HEK293T (cell line): ENCODE measurements at places on chromosomes 2 and 18.
A peak's percentile ranks its signal among the peaks of the same experiment; 100 is the strongest.

- DNase-seq: no peak
Measured at GRCh38 chr2:208346756-208347155, 59.8 kb upstream of the PTH2R start.

GRCh38 chr2:102387763-102388546 lies 32.4 kb downstream of the IL18R1 start:
- DNase-seq: no peak

DNA sequence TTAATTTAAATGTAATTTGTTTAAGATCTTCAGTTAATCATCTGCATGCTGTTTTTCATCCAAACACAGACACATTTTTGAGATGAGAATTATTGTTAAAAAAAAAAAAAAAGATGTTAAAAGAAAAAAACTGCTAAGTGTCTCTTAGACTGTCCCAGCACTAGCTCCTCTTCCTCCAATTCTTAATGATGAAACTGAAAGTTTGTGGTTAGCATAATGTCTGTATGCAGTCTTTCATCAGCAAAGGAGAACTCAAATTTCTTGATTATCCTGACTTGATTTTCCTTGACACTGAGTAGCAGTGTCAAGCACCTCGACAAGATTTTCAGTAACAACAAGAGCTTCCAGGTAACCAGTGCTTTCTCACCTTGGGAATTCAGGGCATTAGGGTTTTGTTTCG lies 274.4 kb downstream of the LRRTM1 start:
- no peak for DNase-seq

- no peak for DNase-seq
Measured at GRCh38 chr2:62550461-62550860, 44.5 kb upstream of the TMEM17 start.

GRCh38 chr2:66109419-66109818 lies 325.5 kb upstream of the MEIS1 start:
- DNase-seq: no peak

DNA sequence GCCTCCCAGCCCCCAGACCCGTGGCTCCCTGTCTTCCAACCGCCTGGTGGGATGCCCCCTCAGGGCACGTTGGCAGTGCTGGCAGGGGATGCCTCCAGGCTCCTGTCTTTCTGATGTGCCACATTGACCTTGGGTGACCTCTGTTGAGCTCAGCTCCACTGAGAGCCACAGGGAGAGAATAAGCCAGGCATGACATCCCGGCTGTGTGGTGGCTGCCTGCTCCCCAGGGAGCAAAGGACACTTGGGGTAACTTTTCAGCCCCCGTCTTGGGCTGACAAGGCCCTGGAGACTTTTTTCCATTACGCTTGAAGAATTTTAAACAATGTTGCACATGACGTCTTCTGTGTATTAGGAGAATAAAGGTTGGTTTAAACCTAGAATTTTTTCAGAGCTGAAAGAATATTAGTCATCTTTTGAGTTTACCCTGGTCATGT lies 246.0 kb downstream of the TSN start:
- DNase-seq: no peak

- no peak for DNase-seq
Measured at GRCh38 chr2:240576436-240577205, 8.3 kb downstream of the RNPEPL1 start.

DNA sequence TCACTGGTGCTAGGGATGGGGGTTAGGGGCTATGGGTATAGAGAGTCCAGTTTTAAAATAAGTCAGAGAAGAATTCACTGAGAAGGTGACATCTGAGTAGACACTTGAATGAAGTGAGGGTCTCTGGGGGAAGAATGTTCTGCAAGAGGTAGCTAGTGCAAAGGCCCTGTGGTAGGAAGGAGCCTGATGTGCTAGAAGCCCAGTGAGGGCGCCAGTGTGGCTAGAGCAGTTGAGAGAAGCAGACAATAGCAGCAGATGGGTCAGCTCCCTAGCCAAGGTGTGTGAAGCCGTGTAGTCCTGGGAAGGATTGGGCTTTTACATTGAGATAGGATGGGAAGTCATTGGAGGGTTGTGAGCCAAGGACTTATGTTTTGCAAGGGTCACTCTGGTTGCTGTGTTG lies 105.8 kb upstream of the PELI1 start:
- DNase-seq: no peak

DNA sequence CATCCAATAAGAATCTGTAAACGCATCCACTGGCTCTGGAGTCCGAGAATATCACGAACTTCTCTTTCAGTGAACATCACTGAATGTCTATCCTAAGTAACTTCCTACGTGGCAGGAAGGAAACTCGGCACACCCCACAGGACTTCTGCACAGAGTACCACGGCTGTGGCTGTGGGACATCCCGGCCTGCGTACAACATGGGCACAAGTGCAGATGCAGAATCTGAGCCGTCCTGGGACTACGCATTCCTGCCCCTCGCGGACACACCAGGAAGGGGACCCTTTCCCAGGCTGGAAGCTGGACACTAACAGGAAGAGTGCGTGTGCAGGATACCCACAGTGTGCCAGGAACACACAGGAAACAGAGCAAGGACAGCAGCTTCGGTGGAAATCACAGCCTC lies 60.6 kb downstream of the ZNF516 start:
- no peak for DNase-seq

GRCh38 chr18:56389190-56389589 lies 249.2 kb downstream of the TXNL1 start:
- no peak for DNase-seq

GRCh38 chr2:25585189-25585588 lies 88.2 kb downstream of the DTNB start:
- no peak for DNase-seq

DNA sequence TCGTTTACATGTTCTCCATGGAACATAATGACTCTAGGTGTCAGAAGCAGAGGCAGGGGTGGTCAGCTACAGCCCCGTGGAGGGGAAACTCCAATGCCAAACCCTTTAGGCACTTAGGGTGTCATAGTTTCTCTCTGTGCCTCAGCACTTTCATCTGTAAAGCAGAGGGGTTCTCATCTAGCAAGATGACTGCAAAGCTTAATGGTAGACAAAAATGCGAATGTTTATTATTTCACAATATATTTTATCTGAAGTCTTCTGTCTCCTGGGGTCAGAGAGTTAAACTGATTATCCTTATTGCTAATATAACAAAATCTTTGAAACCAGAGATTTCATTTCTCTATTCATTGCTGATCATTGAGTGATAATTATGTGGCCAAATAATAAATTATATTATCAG lies 522.5 kb downstream of the TSN start:
- DNase-seq: no peak

GRCh38 chr2:24971286-24971535 lies 544 bp downstream of the DNAJC27 start:
- peak; percentile 11 for DNase-seq

- peak; percentile 30 for DNase-seq
Measured at GRCh38 chr18:3012136-3013023, 564 bp downstream of the LPIN2 start.

DNA sequence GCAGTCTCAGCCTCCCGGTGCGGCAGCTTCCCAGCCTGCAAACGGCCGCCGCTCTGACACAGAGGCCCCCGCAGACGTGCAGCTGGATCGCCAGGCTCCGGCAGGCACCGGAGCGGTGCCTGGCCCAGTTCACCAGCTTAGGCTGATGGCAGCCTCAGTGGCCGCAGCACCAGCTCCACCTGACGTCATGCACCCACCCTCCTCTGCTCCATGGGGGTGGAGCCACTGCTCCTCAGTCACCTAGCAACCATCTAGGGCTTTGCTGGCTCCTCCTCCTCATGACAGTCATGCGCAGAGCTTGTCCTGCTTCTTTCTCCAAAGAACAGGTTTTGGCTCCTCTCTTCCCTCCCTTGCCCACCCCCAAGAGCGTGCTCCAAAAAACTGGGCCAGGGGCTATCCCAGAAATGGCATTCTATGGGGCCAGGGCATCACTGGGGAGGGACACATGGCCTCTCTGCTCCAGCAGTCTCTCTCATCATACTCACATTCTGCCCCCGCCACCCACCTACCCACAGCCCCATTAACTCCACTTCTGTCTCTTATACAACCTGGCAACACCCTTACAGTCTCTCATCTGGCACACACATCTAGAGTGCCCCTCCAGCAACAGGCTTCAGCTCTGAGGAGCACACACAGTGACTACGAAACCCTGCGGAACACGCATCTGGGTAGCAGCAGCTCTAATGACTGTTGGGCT lies 5.5 kb downstream of the DCTN1 start:
- DNase-seq: peak; percentile 43

DNA sequence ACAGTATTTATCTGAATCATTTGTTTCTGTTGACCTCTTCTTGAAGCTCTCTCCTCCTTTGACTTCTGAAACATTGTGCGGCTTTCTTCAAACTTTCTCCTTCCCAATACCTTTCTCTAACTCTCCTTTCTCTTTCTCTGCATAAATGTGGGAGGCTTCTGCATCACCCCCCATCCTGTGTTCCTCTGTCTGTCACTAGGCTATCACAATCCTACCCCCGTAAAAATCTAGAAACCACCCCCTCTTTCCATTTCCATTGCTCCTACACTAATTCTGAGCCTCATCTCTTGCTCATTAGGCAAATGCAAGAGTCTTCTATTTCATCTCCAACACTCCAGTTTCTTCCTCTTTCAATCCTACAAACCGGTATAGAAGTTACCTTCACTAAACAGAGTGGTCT lies 32.2 kb upstream of the ZNF385B start:
- no peak for DNase-seq

- no peak for DNase-seq
Measured at GRCh38 chr2:10426726-10427617, 21.2 kb downstream of the ODC1 start.

GRCh38 chr18:76927223-76927725 lies 104.9 kb downstream of the ZNF236 start:
- no peak for DNase-seq
